ACHN (cell line): ENCODE measurements at places on chromosomes 7 and 10.
A peak's percentile ranks its signal among the peaks of the same experiment; 100 is the strongest.

DNA sequence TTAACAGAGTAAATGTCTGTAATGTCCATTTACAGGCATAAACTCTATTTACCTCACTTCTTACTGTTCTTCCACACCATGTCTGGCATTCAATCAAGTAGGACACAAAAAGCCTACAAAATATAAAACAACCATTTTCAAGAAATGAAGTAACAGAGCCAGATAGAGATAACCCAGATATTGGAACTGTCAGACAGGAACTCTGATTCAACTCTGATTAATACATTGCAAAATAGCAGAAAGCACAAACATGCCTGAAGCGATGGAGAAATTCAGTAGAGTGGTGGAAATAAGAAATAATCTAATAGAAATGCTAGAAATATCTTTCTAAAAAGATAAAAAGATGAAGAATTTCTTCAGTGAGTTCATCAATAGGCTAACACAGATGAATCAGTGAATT lies 964.4 kb downstream of the PCDH15 start:
- no peak for DNase-seq

DNA sequence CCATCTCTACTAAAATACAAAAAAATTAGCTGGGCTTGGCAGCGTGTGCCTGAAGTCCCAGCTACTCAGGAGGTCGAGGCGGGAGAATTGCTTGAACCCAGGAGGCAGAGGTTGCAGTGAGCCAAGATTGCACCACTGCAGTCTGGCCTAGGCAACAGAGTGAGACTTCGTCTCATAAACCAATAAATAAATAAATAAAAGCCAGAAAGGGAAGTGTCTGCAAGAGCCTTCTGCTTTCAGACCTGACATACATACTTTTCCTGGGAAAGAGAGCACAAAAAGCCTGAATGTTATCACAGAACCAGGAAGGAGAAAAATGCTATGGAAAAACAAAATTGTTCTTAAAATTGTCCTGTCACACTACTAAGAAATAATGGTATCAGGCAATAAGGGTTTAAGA lies 4.1 kb upstream of the KIF5B start:
- no peak for DNase-seq

DNA sequence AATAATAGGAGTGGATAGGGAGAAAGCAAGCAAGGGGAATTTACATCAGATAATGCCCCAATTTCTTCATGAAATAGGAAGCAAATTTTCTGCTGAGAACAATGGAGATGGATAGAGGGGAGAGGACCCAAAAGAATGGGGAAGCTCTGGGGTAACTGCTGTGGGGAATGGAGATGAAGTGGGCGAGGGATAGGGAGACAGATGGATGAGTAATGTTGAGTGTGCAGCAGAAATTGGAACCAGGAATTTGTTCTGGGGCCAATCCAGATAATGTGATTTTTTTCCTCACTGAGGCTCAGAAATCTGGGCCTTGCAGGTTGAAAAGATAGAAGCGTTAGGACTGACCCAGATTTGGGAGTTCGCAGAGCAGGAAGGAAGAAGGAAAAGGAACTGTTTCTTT lies 24.5 kb upstream of the MRC1 start:
- DNase-seq, result no peak

DNA sequence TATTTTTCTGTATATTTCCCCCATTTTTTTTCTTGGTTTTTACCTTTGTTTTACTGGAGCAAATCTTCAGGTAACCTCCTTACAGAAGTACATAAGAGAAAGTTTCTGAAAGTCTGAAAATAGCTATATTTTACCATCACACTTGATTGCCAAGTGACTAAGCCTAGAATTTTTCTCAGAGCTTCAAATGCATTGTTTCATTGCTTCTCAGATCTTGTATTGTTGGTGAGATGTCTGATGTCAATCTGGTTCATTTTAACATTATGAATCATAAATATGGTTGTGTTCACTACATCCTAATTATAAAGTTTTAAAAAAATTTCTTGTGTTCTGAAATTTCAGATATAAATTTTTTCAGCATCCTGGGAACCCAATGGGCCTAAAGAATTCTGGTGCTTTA lies 228.2 kb downstream of the AHR start:
- DNase-seq, result no peak

DNA sequence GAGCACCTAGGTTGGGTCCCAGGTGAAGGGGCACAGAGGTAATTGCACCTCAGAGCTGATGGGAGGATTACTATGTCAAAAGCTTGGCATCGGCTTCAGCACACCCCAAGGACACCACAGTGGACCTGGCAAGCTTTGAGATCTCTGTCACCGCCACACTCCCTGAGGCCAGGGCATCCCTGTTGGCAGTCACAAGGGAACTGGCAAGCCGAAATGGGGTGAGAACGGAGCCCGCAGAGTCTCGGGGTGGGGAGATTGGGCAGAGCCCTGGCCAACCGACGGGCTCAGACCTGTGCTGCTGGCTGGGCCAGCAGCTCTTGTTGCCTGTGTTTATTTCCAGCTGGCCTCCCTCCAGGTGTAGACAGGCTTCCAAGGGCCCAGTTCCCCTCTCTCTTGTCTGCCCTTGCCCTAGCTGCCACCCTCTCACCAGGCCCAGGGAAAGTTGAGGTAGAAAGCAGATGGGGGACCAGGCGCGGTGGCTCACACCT lies 2.5 kb downstream of the HSPB1 start:
- no peak for DNase-seq

DNA sequence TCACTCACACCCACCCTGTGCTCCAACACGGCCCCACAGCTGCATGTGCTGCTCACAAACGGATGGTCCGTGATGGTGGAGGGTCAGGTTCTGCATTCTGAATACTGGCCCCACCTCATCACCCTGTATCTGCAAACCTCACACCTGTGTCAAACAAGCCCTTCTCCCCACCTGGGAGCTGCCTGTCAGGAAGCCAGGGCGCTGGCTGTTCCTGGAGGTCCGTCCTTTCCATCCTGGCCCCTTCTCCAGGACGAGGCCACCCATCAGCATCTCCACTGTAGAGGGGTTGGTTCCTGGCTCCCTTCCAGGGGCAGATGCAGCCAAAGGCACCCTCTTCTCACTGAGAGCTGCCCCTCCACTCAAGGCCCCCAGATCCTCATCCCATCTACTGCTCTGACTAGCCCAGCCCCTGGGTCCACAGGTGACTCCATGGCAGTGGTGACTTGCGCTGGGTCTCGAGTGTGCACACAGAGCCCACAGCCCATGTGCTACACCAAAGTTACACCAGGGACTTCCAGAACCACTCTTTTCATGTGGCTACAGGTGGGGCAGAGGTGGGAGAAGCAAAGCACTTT lies 229.4 kb downstream of the TNS3 start:
- DNase-seq, result no peak

DNA sequence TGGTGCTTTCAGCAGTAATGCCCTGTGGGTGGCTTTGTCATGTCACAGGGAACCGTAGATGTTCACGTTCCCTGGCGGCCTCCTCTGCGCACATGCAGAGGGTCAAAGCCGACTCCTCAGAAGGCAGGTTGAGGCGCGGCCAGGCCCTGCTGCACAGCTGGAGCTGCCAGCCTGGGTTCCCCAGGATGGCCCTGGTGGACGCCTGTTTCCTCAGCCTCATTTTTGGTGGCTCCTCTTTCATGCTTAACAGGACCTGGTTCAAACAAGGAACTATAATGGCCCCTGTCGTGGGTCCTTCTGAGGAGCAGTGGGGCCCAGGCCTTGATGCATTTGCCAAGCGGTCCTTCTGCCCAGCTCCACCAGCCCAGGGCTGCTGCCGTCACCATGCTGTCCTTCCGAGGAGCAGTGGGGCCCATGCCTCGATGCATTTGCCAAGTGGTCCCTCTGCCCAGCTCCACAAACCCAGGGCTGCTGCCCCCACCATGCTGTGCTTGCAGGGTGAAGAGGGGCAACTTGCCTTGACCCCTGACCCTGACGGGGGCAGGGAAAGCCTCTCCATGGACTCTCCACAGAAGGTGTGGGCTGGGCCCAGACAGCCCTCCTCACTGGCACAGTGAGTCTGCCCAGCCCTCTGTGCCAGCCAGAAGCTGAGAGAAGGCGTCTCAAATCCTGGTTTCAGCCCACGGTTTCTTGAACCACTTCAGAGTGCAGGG lies 338.2 kb downstream of the TCERG1L start:
- DNase-seq, result no peak

DNA sequence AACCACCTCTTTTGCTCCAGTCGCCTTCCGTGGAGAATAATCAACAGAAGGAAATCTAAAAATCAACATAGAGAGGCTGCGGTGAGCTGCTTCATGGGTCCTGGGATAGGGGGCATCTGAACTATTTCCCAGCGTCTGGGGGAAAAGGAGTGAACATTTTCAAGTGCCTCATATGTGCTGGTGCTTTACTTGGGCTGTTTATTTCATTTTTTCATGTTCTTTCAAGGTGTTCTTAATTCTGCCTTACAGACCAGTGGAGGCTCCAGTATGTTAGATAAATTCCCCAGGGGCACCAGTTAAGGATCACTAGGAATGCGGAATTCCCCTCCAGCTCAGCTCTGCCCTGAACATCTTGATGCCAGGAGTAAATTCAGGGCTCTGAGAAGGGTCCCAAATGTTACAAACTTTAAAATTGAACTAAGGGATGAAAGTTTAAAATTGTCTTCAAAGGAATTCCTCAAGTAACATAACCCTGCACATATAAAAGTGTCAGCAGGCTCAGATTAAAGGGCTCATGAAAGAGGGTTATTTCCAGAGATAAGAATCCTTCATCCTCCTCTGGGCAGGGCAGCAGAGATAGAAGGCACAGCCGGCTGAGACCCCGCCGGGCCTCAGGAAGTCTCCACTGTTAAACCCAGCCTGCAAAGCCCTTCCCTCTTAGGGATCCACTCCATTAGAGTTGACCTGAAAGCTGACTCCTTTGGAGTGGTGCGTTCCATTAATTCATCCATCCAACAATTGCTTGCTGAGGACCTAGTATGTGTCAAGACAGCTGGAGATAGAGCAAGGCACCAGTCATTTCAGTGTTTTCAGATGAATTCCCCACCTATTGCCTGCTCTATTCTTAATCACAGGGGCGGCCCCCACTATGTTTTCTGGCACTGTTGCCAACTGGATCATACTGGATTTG lies 345.8 kb downstream of the KCNMA1 start:
- peak; percentile 93 for DNase-seq

- DNase-seq, result no peak
Measured at GRCh38 chr7:131056007-131056406, 271.7 kb upstream of the MKLN1 start.

GRCh38 chr10:6576326-6576725 lies 3.8 kb downstream of the PRKCQ start:
- DNase-seq, result no peak

DNA sequence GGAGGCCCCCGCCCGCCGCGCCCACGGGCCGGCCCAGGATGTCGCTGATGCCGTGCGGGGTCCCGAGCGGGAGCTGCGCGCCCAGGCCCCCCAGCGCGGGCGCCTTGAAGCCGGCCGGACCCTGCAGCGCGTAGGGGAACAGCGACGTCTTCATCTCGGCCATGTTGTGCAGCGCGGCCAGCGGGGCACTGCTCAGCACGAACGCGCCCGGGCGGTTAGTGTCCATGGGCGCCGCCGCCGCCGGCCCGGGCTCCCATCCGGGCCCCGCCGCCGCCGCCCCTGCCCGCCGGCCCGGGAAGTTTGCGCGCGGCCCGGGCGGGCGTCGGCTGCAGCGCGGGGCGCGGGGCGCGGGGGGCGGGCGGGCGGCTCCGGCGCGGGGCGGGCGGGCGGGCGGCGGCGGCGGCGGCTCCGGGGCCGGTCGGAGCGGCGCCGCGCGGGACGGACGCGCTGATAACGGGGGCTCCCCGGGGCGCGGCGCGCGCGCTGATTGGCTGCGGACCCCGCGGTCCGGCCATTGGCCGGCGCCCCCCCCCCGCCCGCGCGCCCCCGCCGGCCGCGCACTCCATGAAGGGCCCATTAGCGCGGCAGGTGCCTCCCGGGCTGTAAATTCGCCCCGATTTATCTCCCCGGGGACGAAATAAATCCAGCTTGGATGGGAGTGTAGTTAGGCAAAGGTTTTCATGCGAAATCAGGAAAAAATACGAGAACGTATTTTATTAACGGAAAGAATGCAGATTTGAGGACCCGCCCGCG lies at the start of gene NKX6-2:
Gene NKX6-2, minus strand, starts transcription at position 425 of the 753 bp plus-strand sequence. Its CDS starts 199 bp downstream, at position 226.
- DNase-seq, result no peak

GRCh38 chr7:92740700-92741126 lies 95.7 kb downstream of the CDK6 start:
- peak; percentile 97 for DNase-seq
